ENCODE measurements at places on chromosomes 1 and 21.
A peak's percentile ranks its signal among the peaks of the same experiment; 100 is the strongest.

DNA sequence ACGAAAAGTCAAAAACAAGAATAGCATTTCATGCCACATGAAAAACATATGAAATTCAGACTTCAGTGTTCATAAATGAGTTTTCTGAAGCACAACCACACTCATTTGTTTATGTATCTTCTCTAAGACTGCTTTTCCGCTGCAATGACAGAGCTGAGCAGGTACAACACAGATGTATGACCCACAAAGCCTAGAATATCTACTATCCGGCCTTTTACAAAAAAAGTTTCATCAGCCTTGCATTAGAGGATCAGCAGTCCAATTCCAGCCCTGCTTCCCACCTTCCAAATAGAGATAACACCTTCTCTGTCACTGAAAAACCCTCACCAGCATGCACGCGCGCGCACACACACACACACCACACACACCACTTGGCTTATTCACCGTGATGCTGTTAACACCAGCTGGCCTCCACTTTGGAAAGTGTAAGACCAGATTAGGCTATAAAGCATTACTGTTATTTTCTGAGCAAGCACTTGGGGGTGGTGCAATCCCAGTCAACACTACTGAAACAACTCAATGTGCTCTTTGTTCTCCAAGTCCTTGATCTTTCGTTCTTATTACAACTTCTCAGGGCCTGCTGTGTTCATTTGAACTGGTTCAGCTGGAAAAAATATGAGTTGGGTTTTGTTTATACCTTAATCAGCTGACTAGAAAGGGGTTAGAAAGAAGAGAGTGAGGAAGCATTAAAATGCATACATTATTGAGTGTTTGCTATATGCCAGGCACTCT, 90.0 kb downstream of the GLUL start:
- peak; percentile 54 for DNase-seq

GRCh38 chr1:26694638-26695355, 1.0 kb upstream of the ARID1A start:
- DNase-seq = no peak

DNA sequence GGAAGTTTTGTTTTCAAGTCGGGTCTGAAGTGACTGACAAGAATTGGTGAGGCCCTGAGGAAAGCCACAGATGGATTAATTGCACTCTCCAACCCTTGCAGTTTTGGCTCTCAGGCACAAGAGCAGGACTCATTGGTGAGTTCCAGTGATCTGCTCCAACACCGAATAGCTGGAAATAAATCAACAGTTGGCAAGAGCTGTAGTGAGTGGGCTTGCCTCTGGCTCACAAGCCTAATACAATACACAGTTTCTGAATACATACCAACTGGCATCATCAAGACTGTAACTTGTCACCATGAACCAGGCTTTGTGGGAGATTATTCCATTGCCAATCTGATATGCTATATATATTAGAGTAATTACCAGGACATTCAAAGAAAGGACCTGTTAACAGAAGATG, 131.6 kb downstream of the GRIK1 start:
- DNase-seq = no peak

DNA sequence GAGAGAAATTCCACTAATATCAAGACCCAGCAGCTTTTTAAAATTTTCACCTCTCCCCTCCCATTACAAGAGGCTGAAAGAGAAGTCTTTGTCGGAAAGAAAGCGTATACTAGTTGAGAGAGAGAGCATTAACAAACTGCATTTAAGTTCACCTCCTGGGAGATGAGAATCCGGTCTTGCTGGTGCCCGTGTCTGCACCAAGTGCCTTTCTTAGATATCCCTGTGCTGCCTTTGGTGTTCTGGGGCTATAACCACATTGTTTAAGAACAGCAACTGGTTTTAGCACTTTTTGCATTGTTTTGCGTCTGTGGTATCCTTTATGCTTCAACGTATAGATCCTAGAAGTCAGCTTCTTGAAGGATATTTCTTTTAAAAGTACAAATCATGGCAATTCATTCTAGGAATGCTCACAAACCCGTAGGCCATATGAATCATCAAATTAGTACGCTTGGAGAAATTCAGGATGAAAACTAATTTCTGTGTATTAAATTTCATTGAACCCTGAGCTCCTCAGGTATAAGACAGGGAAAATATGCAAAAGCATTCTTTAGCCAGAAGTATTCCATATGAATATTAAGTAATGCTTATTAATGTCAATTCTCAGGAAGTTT, 3.4 kb upstream of the RPE65 start:
- no peak for DNase-seq

GRCh38 chr21:45835301-45836267, 146.0 kb upstream of the COL6A1 start:
- no peak for DNase-seq

DNA sequence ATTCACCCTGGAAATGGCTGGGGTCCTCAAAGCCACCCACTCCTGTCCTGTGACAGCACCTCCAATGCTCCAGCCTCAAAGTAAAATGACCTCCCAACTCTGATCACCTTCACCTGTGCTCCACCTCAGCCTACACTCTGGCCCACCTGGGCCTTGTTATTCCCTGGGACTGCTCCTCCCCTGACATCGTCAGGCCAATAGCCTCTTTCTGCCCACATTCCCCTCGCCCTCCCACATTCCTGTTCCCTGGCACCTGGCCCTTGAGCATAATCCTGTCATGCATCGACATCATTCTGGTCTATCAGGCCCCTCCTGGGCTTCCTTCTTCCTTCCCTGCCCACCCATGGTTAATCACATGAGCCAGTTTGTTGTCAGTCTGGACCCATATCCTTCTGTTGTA, 13.2 kb upstream of the BCAR3 start:
- no peak for DNase-seq

- DNase-seq = no peak
Measured at GRCh38 chr1:24149866-24150233, 6.9 kb upstream of the IL22RA1 start.

DNA sequence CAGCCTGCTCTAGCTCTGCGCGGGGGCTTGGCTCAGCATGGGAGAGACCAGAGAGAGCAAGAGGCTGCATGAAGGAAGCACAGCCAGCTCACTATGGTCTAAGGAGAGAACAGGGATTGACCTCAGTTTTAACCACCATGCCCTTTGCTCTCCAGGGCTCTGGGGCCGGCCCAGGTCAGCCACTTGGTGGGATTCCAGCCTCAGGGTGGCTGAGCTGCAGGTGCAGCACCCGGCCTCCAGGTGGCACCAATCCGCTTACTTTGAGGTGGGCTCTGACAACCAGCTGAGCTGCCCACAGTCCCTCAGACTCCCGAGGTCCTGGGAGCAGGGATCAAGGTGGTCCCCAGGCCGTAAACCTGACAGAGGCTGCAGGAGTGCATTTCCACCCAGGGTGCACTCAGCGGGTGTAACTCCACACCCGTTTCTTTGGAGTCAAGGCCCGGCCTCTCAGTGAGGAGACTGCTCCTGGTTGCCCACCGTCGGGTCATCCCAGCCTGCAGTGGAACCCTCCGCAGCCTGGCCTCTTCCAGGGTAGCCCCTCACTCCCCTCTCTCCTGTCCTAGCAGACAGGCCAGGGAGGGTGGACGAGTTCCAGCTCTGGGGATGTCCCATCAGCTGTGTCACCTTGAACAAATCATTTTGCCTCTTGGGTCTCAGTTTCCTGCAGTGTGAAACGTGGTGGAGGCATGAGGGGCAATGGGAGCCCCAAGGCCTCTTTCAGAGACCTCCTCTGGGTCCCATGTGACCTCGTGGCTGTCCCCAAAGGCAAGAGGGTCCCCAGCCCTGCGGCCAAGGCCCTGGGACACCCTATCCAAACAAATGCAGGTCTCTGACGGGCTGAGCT, 607 bp upstream of the LGR6 start:
- DNase-seq = peak; percentile 51

Measured in NCI-H345 (cell line).